Renal cortex interstitium (tissue), 15 donors: ENCODE measurements at places on chromosomes 6 and 20. TPM values are rescaled to one million over a fixed set of nuclear protein-coding genes. Genes with fewer than 3 reads are reported as not detected.

The TMEM217 gene
- 2.5 TPM for polyA plus RNA-seq

DNA sequence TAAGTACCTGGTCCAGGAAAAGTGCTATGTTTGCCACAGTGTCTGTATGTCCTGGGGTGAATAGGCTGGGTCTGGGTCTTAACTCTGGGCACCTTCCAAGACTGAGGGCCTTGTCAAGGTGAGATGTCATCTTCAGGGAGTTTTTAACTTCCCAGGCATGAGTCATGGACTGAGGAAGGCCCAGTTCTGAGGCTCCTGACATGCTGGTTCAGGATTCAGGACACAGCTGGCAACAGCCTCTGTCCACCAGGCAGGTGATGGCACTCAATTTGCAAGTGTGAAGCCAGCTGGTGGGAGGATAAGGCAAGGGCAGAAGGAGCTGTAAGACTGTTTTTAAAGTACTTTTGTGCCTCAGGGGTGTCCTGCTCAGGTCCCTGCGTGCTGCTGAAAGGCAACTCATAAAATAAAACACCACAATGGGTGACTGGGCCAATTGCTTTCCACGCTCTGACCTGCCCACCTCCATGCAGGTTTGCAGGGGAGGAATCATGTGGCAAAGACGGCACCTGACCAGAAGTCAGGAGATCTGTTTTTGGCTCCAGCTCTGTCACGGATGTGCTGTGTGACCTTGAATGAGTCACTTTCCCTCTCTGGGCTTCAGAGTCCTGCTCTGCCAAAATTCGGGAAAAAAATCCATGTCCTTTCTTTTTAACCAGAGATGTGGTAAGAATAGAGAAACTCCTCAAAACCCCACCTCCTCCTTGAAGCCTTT, 4.9 kb upstream of the PACSIN1 start:
- no peak for DNase-seq

DNA sequence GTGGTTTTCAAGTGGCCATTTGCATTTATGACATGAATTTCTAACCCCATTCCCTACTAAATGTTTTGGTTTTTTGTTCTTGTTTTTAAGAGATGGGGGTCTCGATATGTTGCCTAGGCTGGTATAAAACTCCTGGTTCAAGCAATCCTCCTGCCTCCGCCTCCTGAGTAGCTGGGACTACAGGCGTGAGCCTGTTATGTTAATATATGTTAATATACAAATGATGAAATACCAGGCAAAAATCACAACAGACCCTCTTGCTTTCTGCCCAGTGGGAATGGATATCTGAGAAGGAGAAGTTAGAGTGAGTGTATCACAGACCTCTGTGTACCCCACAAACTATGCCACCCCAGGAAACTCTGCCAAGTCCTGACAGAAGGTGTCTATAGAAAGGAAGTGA, 66.2 kb downstream of the CDC40 start:
- DNase-seq, result no peak

The WFDC5 gene
- polyA plus RNA-seq, result not detected

The ARMH2 gene
- not detected for polyA plus RNA-seq

GRCh38 chr6:142816486-142816885, 128.5 kb downstream of the HIVEP2 start:
- DNase-seq, result no peak

The RNF182 gene
- polyA plus RNA-seq, result 3.0 TPM

- DNase-seq, result peak; percentile 76
These were observed 8.7 kb upstream of the ARMC12 start for GRCh38 chr6:35727935-35728682.

DNA sequence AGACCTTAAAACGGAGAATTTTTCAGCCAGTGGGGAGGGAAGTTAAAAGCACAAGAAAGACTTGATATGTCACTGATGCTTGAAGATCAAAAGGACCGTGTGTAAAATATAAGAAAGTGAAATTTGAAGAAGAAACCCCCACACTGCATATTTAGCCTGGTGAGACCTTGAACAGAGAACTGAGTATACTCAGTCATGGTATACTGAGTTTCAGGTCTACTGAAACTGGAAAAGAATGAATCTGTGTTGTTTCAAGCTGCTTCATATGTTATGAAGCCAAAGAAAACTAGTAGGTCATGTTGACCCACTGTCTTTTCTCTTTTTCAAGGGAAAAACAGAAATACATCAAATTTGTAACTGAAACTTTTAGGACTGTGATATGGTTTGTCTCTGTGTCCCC, 443.8 kb upstream of the GJE1 start:
- no peak for DNase-seq

GRCh38 chr20:64072498-64073063, 6.7 kb downstream of the RGS19 start:
- DNase-seq, result no peak

DNA sequence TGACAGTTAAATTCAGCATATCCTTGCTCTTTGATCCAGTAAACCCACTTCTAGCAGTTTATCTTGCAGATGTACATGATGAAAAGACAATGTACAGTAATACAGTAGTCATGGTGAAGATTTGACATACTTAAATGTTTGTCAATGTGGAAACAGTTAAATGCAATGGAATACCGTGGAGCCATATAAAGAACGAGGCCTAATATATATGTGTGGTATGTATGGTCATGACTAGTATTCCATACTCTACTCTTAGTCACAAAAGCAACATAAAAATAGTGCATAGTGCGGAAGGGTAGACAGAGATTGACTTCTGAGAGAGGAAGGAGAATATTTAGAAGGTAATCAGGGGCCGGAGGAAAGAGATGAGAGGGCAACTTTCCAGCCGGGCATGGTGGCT, 70.7 kb upstream of the ARMC2 start:
- DNase-seq, result no peak

The DDO gene
- 0.44 TPM for polyA plus RNA-seq

- no peak for DNase-seq
These were observed 17.0 kb downstream of the UQCC2 start for GRCh38 chr6:33694401-33694931.

- DNase-seq, result no peak
These were observed 16.9 kb downstream of the EFCAB8 start for GRCh38 chr20:32875673-32876072.

DNA sequence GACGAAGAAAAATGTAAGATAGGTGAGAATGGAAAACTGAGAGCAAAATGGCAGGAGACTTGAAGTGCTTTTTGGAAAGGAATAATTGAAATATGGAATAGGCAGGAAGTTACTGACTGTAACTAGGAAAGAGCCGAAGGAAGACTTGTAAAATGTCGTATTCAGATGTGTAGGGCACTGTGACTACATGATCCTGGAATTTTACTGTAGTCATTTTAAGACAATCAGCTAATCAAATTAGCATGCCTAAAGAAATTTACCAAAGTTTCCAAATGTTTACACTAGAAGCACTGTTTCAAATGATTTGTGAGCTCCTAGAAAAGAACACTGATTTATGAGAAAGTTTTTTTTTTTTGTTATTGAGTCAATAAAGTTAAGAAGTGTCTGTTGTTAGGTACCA, 21.2 kb upstream of the ADIG start:
- no peak for DNase-seq
